COLO829 (cell line): ENCODE measurements at places on chromosomes 2 and 18.
A peak's percentile ranks its signal among the peaks of the same experiment; 100 is the strongest.

- DNase-seq = peak; percentile 36
These were observed 15.9 kb upstream of the C1QL2 start for GRCh38 chr2:119174216-119174992.

GRCh38 chr2:160970052-160970965 lies 189.9 kb upstream of the TANK start:
- DNase-seq = peak; percentile 73

GRCh38 chr18:39350945-39351344 lies 1785.3 kb upstream of the CELF4 start:
- DNase-seq = no peak

DNA sequence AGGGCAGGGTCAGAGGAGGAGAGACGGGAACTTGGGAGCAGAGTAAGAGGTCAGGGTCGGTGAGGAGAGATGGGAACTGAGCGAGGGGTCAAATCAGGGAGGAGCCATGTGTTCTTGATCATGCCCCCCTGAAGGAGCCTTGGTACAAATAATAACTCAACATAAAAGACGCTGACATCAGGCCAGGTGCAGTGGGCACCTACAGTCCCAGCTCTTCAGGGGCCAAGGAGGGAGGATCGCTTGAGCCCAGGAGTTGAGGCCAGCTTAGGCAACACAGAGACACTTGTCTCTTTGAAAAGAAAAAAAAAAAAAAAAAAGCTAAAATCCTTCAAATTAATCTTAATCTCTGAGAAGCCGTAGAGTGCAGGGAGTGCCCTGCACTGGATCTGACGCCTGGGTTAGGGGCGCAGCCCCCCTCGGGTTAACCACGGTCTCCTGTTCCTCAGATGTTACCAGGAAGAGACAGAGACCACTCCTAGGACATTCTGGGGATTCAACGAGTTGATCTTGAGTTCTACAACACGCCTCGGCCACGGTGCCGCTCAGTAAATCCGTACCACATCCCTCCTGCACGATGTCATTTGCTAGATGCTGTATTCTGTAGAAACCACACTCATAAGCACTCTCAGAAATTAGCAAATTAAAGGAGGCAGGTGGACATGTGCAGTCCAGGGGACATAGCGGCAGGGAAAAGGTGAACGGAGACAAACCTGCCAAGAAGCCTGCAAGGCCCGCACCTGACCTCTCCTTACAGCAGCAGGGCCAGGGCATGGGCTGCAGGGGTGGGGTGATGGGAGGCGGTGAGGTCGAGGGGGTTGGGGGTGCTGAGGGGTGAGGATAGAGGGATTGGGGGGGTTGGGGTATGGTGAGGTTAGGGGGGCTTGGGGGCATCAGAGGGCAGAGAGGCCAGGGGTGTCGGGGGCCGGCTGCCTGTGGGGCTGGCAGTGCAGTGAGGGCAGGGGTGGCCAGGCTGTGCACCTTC lies 29.2 kb downstream of the SLC66A2 start:
- no peak for DNase-seq

DNA sequence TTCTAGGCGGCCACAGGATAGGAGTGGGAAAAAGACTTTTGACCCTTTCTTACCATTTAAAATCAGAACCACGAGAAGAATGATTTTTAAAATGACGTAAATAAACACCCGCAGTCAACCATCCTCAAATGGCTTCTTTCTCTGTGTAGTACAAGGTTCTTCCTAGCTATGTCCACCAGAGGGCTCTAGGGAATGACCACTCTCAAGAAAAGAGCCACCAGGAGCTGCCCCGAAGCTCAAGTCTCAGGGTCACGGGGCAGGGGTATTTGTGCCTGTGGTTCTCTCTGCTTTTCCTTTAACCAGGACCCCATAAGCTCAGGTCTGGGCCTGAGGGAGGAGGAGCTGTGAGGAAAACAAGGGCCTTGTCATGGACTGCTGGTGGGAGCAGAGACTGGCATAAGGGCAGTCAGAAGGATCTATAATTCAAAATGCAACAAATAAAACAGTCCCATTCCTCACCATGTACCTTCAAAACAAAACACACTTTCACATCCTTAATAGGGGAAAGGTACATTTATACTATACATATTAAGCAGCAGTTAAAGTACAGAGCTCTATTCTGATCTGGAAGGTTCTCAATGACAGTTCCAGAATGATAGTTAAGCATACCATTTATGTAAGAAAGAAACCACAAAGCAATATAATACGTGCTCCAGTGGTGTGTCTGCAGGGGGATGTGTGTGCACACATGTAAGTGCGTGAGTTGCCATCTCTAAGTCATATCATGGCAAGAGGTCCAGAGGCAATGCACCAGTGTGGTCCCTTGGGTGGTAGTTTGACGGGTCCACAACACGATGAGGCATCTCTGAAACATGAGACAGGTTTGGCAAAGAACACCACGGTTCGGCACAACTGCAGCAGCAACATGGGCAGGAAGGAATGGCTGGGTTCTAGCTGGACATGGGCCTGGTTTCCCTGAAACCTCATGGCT lies 18.6 kb downstream of the LYPD1 start:
- peak; percentile 76 for DNase-seq

DNA sequence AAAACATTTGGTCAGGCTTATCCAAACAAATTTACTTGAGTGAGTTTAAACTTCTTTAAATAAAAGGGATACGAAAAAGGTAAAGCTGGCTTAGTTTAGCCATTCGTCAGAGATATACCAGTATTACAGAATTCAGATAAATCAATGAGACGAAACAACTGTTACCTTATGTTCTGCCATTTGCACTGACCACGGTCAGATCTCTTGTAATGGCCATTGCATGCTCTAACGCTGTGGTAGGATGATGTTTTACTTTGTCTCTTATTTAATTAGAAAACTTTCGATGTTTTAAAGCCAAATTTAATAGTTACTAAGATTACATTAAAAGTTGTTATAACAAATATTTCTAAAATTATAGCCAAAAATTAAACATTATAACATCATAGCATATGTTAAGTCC lies 1.5 kb downstream of the C18orf54 start:
- DNase-seq = no peak

DNA sequence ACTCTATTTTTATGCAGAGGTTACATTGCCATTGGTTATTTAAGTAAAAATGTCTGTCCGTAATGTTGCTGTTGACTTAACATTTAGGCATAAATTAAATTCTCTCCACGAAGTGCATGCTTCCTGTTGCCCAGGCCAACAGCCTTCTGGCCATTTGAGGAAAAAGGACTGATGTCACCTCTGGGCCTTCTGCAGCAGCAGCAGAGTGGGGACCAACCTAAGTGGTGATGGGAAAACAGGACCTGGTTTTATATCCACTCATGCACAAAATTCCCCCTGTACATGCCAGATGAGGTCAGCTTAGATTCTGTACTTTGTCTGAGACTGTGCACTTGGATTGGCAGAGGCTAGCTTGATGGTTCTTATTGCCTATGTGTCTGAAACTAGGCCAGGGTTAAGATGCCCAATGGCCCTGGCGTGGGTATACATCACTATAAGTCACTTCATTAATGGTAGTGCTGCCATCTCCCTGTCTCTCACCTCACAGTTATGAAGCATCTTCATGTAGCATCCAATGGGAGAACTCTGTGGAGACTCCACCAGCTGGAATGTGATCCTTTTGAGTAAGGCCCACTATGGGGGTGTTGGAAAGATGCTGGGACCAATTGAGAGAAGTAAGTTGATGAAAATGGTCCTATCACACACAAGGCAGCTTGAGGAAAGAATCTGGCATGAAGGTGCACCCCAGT lies 4.4 kb downstream of the ARHGAP25 start:
- no peak for DNase-seq
